NCI-H1417 treated with DMSO at 0.1 percent for 48 hours (cell line): ENCODE measurements at places on chromosomes 2 and 18.

GRCh38 chr2:68252400-68253218 is at the start of gene PPP3R1:
PPP3R1 (minus strand) TSS chr2:68252532; CDS start chr2:68252127, 405 bp downstream.
- DNase-seq = peak; percentile 77

DNA sequence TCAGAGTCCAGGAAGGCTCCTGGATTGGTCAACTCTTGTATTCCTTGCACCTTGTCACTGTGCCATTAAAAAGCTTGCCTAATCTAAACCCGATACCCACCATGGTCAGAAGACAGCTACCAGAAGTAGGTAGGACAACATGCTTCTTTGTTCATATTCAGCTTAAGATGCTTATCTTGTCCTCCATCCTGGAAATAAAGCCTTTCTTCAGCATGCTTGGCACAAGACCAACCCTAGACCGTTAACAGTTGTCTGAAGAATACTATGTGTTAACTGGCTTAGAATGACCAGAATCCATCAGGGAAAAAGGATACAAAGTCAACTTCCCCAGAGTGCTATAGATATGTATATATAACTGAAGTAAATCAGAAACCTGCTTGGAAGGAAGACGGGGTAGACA is 193.9 kb downstream of the ZRANB3 start:
- DNase-seq = no peak

DNA sequence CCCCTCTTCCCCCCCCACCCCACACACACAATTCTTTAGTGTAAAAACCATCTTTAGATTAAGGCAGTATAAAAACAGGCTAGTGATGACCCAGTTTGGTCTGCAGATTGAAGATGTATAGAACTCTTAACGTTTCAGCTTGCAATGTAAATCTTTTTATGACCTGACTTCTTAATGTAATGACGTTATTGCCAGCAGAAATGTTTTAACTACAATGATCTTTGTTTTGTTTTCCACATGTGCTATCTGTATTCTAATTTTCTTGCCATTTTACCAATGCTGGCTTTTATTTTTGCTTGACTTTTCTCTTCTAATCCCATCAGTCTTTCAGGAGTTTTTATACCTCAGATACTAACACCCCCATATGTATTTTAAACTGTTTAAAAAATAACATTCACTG is 25.2 kb downstream of the AGFG1 start:
- DNase-seq = no peak

DNA sequence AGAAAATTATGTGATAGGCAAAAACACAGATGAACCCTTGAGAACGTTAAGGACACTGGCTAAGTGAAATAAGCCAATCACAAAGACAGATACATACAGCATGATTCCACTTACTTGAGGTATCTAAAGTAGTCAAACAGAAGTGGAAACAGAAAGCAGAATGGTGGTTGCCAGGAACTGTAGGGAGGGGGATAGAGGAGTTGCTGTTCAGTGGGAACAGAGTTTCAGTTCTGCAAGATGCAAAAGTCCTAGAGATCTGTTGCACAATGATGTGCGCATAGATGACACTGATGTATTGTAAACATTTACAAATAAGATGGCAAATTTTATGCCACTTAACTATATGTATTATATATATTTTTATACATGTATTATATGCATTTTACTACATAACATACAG is 59.7 kb downstream of the POLE4 start:
- no peak for DNase-seq

DNA sequence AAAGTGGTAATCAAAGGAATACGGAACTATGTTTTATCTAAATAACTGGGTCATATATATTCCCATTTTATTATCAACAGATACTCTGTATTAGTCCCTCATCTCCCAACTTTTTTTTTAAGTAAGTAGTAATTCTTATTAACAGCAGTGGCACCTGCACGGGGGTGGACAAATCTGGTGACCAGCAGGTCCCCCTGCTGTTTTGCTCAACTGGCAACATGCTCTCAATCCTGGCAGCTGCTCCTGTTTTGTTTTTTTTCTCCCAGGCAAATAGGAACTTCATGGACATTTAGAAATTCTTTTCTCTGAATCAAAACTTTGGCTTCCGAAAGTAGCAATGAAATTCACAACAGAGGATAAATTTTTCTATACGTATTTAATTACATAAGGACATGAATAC is 193.5 kb downstream of the SS18 start:
- no peak for DNase-seq
